Epithelial cell of esophagus (primary cell): ENCODE measurements at places on chromosomes 2 and 18.
A peak's percentile ranks its signal among the peaks of the same experiment; 100 is the strongest.

- no peak for DNase-seq
Observed at GRCh38 chr2:226877491-226877890, 41.6 kb downstream of the RHBDD1 start.

DNA sequence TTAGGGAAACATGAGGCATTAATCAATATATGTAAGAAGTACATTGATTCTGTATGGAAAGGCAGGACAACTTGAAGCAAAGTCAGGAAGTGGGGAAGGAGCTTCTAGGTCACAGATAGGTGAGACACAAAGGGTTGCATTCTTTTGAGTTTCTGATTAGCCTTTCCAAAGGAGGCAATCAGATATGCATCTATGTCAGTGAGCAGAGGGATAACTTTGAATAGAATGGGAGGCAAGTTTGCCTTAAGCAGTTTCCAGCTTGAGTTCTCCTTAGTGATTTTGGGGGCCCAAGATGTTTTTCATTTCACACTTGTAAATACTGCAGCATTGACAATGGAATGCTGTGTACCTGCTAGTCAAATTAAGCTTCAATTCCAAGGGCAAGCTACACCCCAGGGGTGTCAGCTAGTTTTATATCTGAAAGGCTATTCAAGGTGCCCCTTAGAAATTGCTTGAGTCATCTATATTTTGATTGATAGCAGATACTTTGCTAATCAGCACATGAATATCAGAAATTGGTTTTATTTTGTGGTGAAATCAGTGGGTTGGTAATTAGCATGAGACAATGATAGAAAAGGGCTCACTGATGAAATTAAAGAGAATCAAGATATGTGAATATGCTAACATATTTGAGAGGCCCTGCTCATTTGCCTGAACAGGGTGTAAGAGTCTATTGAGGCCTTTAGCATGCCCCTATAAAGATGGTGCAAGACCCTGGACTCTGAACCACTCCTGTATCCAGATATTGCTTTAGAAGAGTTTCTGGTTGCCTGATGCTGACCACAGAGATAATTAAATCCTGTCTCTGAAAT is 131.5 kb downstream of the TMEM17 start:
- DNase-seq, result no peak

DNA sequence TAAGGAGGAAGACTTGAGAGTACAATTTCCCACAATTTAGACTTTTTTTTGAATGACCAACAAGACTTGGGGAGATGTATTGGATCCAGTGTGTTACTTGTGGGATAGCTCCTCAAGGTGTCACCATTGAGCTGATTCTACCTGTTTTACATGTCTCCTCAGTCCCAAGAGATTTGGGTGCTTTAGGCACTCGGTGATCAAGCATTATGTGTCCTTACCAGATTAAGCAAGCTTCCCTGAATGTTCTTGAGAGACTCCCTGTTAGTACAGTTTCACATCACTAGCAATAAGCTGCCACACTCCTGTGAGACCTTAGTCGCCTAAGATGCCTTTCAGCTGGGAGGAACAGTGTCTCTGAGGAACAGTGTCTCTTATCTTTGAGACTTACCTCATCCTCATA is 384.3 kb upstream of the SYT4 start:
- DNase-seq, result peak; percentile 91

DNA sequence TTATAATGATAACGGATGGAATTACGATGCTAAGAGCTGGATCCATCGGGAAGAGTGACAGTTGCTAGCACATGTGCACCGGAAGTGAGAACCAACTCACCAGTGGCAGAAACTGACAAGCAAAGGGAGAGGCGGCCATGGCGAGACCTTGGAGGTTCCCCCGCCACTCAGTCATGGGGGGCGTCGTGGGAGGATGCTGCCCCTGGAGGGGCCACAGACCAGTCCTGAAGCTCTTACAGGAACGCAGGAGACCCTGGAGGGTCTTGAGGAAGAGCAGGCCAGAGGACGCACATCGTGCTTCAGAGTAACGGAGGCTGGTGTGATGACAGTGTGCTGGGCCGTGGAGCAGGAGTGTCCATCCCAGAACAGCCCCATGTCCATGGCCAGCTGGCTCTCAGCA is 53.1 kb upstream of the KCNG2 start:
- no peak for DNase-seq

GRCh38 chr2:27072920-27073319 is 1.5 kb upstream of the OST4 start:
- DNase-seq, result no peak

DNA sequence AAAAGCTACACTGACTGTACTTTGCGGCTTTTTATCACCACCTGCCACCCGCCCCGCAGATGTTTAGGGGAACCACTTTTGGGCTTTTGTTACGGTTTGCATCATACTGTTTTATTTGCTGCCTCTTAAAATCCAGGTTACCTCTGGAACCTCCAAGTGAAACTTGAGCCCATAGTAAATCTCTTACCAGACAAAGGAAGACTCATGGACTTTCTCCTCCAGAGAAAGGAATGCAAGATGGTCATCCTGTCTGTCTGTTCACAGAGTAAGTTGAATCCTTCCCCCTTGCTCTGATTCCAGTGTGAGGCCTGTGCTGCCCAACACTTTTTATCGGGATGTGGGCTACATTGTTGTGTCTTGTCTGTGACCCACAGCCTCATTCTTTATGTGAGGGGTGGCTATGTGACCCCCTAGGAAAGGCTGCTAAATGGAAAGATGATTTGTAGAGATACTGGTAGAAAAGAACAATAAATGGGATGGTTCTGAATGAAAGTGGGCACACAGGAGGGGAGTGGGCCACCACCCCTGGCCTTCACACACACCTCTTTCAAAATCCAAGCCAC is 23.3 kb downstream of the RMC1 start:
- DNase-seq, result no peak

- no peak for DNase-seq
Observed at GRCh38 chr2:216082117-216082711, 495 bp downstream of the TMEM169 start.

GRCh38 chr18:10201659-10202058 is 252.8 kb upstream of the APCDD1 start:
- DNase-seq, result no peak

DNA sequence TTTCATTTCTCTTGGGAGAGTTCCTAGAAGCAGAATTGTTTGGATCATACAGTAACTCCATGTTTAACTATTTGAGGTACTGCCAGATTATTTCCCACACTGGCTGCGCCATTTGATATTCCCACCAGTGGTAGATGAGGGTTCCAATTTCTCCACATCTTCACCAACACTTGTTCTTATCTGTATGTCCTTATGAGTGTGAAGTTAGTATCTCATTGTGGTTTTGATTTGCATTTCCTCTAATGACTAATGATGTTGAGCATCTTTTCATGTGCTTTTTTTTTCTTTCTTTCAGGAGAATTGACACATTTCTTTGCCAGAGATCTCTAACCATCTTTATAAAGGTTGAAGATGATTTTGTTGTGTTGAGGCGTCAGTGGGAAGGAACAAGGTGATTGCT is 4.1 kb upstream of the MGAT5 start:
- no peak for DNase-seq

- DNase-seq, result no peak
Observed at GRCh38 chr2:3313781-3314375, 63.7 kb downstream of the EIPR1 start.

GRCh38 chr18:13563390-13563805 is 163.0 kb downstream of the FAM210A start:
- DNase-seq, result peak; percentile 29

GRCh38 chr2:48531141-48531648 is 1.2 kb downstream of the STON1 start:
- peak; percentile 38 for DNase-seq

GRCh38 chr2:26251893-26252292 is 7.2 kb downstream of the HADHB start:
- no peak for DNase-seq

DNA sequence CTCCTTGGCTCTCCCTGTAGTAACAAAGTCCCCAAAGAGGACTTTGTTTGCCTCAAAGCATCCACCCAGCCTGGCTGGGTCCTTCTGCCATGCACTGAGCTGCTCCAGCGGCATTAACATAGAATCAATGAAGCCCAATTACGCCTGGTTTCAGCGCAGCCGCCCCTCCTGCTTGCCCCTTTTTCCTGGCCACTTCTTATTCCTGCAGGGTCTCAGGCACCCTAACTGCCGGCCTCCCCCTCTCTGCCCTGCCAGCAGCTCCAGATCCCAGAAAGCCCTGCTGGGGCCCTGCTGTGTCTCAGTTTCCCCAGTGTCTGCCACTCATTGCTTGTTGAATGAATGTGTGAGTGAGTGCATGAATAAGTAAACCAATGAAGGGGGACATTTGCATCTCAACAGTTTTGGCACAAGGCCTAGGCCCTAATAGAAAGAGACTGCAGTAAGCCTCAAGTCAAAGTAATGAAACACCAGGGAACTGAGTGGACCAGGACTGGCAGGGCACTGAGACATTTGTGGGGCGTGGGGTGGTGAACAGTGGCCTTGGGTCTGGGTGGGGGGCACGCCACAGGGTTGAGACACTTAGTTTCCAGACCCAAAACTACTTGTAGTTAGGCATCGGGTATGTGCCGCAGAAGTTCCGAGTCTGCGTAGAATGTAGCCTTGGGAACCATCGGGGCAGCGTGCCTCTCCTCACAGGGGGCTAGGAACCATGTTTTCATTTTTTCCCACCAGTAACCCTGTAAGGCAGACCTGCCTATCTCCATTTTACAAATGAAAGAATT is 60.6 kb downstream of the SMAD7 start:
- DNase-seq, result no peak

DNA sequence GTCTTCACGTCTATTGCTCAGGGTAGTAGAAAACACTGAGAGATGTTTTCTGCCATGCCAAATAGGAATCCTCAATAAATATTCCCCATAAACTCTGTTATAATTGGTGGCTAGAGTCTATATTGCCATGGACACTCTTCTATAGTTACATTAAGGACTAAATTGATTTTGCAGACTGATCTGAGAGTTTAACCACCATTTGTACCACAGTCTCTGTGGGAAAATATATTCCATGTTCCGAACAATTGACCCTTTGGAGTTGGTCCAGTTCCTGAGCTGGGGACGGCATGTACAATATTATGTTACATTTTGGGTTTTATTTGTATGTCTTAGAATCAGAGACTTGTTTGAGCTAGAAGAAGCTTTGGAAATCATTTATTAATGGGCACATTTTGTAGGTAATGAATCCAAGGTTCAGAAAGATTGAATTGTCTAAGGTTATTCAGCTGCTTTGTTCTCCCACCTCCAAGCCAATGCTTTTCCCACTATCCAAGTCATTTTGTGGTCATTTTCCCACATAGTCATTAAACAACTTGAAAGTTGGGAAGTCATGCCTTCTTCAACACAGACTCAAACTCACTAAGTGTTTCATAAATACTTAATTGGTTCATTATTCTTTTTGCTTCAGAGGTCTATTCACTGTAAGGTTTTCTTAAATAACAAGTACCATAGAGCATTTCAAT is 5.1 kb upstream of the PPP1CB start:
- DNase-seq, result no peak

- no peak for DNase-seq
Observed at GRCh38 chr2:217990791-217991465, 11.9 kb downstream of the TNS1 start.

- DNase-seq, result no peak
Observed at GRCh38 chr2:1823187-1824169, 79.2 kb upstream of the PXDN start.

GRCh38 chr2:227493524-227493923 is 21.6 kb downstream of the AGFG1 start:
- no peak for DNase-seq

DNA sequence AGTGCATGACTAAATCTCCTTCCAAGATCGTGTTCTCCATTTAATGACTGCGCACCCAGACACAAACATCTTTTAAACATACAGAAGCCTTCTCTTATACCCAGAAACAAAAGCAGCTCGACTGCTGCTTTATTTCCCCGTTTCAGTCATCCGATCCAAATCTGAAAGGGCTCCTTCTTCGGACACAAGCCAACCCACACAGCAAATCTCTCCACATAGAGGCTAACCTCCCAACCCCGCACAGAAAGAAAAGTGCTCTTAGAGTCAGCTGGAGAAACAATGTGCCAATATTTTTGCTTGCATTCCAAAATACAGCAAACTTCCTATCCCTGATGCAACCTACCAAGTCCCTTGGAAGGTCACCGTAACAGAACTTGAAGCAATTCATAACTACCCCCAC is 29.1 kb downstream of the GAREM1 start:
- no peak for DNase-seq

GRCh38 chr2:231709981-231710798 is 1.9 kb downstream of the PTMA start:
- peak; percentile 85 for DNase-seq

- DNase-seq, result peak; percentile 48
Observed at GRCh38 chr18:77207540-77207939, 42.1 kb upstream of the GALR1 start.

- no peak for DNase-seq
Observed at GRCh38 chr18:77495079-77495478, 245.4 kb downstream of the GALR1 start.
